DND-41 (cell line): ENCODE measurements at places on chromosomes 6 and 20.
A peak's percentile ranks its signal among the peaks of the same experiment; 100 is the strongest.

DNA sequence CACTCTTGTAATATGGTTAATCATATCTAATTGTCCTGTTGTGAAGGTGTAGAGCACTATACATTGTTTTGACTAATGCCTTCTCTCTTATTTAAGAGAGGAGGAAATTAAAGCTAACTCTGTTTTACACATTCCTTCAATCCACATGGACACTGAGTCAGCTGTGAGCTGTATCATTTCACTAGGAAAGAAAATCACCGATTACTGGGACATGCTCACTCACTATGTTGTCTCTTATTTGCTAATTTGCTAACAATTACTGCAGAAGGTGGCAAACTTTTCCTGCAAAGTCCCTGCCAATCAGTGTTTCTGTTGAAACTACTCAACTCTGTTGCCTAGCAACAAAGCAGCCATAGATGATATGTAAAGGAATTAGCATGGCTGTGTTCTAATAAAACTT lies 98.2 kb downstream of the BCAS1 start:
- no peaks in the 10 kb centered on the region for H3K36me3 ChIP-seq
- H3K27ac ChIP-seq = no peak overlapping the region
- H3K27me3 ChIP-seq = peaks cover 18% of the 10 kb centered on the region
- H3K4me1 ChIP-seq = no peaks in the 10 kb centered on the region

- H3K36me3 ChIP-seq = no peaks in the 10 kb centered on the region
- no peak overlapping the region for H3K27ac ChIP-seq
- H3K27me3 ChIP-seq = peaks cover 3% of the 10 kb centered on the region
- H3K4me1 ChIP-seq = no peaks in the 10 kb centered on the region
Measured at GRCh38 chr6:83470001-83470400, 39.1 kb upstream of the ME1 start.

DNA sequence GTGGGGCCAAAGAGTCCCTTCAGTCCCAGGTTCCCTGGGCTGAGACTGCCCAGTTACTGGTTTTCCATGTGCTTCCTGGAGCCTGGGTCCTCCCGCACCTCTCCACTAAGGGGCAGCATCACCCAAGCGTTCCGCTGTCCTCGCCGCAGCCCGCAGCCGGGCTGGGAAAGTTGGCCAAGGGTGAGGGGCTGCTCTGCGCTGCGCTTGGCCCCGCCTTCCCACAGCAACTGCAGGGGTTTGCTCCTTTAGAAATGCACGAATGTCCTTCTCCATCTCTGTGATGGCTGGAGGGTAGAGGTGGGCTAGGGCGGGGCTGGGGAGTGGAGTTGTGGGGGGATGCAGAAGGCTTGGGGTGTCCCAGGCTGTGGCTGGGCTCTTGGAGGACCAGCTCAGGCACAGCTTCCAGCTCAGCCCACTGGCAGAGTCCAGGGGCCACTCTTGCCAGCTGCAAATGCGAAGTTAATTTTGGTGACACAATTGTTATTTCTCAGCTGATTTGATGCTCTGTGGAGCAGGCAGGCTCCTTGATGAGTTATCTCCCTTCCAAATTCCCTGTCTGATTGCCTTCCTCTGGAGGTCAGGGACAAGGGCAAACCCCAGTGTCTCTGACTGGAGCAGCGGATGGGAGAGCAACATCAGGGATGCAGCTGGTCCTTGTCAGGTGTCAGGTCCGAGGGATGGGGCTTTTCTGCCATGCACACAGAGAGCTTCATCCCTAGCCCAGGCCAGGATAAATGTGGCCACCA lies 63.2 kb downstream of the NOL4L start:
- no peaks in the 10 kb centered on the region for H3K27me3 ChIP-seq
- H3K4me3 ChIP-seq = no peak overlapping the region
- DNase-seq = peak; percentile 74
- H3K27ac ChIP-seq = peak overlapping the region; percentile 65

DNA sequence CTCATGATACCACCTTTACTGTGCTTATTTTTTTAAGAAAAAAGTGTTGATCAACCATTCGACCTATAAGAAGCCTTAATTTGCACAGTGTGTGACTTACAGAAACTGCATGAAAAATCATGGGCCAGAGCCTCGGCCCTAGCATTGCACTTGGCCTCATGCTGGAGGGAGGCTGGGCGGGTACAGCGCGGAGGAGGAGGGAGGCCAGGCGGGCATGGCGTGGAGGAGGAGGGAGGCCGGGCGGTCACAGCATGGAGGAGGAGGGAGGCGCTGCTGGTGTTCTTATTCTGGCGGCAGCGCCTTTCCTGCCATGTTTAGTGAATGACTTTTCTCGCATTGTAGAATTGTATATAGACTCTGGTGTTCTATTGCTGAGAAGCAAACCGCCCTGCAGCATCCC lies 15.6 kb upstream of the SLC22A1 start:
- H3K4me3 ChIP-seq = no peak overlapping the region
- H3K36me3 ChIP-seq = peaks cover 86% of the 10 kb centered on the region
- no peaks in the 10 kb centered on the region for H3K4me1 ChIP-seq
- H3K27me3 ChIP-seq = no peaks in the 10 kb centered on the region
- no peak for DNase-seq

GRCh38 chr6:14337152-14337551 lies 219.6 kb downstream of the CD83 start:
- no peaks in the 10 kb centered on the region for H3K27me3 ChIP-seq
- DNase-seq = no peak
- H3K36me3 ChIP-seq = no peaks in the 10 kb centered on the region
- no peak overlapping the region for H3K4me3 ChIP-seq
- peaks cover 38% of the 10 kb centered on the region for H3K4me1 ChIP-seq

DNA sequence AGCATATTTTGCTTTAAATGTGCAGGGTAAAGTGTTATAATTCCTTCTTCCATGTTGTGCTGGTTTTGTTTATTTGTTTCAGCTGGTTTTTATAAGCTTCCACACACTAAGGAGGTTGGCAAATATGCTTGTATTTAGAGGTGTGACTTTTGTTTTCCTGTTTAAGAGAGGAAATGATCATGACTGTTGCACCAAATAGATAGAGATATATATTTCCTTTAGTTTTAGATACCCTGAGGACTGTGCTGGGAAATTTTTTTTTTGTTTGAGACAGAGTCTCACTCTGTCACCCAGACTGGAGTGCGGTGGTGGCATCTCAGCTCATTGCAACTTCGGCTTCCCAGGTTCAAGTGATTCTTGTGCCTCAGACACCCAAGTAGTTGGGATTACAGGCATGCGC lies 5.8 kb downstream of the TBPL1 start:
- no peaks in the 10 kb centered on the region for H3K27me3 ChIP-seq
- H3K4me1 ChIP-seq = peaks cover 27% of the 10 kb centered on the region
- DNase-seq = no peak
- no peak overlapping the region for H3K27ac ChIP-seq
- H3K36me3 ChIP-seq = no peaks in the 10 kb centered on the region

DNA sequence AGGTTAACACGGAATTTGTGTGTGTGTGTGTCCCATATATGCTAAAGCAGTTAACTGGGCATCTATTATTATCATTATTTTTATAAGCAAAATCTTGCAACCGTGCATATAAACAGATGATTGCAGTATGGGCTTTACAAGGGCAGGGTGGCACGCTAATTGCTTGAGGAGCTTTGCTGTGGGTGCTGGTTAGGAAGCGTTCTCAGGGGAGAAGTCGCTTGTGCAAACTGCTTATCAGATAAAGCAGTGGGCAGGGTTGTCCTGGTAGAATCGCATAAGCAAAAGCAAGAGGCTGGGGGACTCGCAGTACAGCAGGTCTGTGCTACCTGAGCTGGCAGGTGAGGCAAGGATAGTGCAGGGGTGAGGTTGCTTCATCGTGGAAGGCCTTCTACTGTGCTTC lies 9.7 kb upstream of the CCN6 start:
- no peak overlapping the region for H3K27ac ChIP-seq
- DNase-seq = no peak
- no peaks in the 10 kb centered on the region for H3K27me3 ChIP-seq
